ENCODE measurements at places on chromosomes 12 and 14. TPM values are rescaled to one million over a fixed set of nuclear protein-coding genes. Genes with fewer than 3 reads are reported as not detected.

The ASCL4 gene
- not detected for total RNA-seq

The KRT3 gene
- total RNA-seq = not detected

DNA sequence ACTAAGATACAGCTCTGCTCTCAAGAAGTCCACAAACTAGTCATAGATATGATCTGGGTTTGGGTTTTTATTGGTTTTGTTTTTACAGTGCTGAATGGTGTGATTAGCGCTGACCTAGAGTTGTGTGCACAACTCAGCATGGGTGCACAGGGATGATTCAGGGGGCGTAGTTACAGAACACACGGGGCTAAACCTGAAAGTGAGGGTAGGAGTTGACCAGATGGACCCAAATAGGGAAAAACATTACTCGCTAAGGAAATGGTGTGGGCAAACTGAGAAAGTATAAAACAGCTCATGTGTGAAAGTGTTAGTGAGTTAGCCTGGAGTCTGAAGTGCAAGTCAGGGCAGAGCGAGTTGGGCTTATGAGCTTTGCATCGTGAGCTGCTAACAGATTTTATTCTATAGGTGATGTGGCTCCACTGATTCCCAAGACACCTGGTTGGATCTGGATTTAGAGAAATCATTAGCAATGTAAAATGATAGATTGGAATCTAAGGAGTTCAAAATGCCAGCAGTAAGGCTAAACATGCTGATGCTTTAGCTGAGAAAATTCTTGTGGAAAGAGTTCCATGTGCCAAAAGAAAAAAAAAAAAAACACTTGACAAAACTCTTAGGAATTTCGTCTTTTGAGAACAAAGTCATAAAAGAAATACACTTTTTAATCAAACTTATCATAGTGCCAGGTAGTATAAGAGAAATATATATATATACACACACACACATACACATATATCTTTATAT is 134.9 kb downstream of the SLC5A8 start:
- no peak for DNase-seq

DNA sequence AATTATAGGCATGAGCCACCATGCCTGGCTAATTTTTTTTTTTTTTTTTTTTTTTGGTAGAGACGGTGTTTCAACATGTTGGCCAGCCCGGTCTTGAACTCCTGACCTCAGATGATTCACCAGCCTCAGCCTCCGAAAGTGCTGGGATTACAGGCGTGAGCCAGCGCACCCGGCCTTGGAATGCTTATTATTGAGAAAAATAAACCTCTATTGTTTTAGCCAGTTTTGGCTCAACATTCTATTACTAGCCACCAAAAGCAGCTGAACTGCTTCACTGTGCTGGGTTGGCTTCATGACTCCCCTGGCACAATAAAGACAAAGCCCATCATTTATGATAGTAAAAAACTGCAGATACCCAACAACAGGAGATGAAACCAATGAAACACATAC is 93.5 kb upstream of the CEP83 start:
- no peak for DNase-seq

DNA sequence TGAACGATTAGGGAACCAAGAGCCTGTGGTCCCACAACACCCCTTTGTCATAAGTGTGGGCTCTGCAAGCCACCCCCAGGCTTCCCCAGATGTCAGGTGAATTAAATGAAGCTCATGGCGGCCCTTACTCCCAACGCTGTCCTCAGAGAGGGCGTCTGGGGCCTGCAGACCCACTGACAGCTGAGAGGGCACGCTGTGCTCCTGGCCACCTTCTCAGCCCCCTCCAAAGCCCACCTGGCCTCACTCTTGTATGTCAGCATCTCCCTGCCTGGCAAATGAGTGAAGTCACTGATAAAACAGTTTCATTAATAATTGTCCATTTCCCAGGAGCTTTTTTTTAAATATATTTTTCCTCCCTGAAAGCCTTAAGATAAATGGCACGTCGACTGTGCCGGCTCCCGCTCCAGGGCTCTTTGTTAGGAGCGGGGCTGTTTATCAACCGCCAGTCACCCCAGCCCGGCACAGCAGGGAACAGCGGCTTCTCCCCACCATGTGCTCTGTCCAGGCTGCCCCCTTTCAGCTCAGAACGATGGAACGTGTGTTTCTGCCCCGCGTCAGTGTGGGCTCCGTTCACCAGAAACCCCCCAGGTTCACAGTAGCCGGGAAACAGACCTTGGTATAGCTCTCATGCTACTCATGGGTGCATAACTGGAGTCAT is 94.7 kb upstream of the SFSWAP start:
- no peak for DNase-seq

DNA sequence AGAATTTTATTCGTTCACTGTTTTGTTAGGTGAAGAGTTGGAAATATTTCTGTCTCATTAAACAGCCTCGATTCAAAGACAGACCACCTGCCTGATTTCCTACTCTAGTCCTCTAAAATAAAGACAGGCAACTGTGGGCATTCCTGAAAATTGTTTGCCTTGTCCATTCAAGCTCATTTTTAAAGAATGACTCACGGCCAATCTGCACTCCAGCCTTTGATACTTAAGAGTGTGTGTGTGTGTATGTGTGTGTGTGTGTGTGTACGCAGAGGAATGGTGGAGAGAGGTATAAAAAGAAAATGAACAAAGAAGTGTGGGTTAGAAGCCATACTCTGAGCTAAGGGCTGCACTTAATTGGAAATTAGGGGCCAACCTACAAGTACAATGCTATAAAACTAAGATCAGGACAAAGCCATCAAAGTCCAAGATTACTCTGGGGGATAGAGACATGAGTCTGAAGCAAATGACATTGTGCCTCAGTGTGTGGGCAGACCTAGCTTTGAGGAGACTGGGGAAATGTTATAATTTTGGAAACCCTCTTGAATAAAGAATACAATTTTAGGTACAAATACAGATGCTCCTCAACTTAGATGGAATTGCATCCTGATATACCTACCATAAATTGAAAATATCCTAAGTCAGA is 45.6 kb upstream of the SOCS2 start:
- DNase-seq = no peak

Measured in activated naive CD8-positive, alpha-beta T cell treated with anti-CD3 and anti-CD28 coated beads for 36 hours (primary cell).